ENCODE measurements at places on chromosomes 16 and 17.

GRCh38 chr17:59527325-59527917 is 38.0 kb upstream of the DHX40 start:
- no peak for DNase-seq

DNA sequence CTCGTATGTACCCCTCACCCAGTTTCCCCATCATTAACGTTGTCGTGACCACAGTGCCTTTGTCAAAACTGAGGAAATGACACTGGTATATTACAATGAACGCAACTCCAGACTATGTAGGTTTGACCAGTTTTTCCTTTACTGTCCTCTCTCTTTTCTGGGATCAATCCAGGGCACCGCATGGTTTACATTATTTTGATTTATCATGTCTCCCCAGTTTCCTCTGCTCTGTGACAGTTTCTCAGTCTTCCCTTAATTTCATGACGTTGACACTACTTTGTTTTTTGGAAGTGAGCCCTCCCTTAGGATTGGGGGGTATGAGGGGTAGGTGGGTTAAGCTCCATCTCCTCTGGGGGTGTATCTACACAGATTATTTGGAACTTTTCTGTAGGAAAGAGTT is 76.1 kb upstream of the LGALS9 start:
- no peak for DNase-seq

GRCh38 chr16:89172171-89172527 is 601 bp downstream of the CDH15 start:
- no peak for DNase-seq

- no peak for DNase-seq
These were observed 68.1 kb downstream of the COG7 start for GRCh38 chr16:23384878-23385277.

DNA sequence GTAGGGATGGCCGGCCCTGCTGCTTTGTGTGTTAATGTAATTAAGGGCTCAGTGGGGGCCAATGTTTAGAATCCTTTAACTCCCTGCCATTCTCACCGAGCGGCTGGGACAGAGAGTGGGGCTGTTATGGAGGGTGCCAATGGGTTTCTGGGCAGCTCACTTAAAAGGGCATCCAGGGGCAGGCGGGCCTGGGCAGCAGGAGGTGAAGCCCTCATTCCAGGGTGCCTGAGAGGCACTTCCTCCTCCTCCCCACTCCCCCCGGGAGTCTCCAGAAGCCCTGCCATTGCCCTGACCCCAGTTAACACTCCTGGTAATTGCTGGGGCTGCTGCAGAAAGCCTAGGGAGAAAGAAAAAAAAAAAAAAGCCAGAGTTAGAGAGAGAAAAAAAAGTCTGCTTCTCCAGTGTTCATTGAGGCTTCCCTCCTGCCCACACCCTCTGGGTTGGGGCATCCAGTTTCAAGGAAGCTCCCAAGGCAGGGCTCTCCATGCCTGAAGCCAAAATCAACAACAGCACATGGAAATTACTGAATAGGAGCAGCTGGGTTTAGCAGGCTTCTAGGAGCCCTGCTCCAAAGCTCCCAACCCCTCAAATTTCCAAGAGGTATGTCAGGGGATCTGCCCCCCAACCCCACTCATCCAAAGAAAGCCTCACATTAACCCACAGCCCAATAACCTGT is 28.0 kb downstream of the CUEDC1 start:
- no peak for DNase-seq

DNA sequence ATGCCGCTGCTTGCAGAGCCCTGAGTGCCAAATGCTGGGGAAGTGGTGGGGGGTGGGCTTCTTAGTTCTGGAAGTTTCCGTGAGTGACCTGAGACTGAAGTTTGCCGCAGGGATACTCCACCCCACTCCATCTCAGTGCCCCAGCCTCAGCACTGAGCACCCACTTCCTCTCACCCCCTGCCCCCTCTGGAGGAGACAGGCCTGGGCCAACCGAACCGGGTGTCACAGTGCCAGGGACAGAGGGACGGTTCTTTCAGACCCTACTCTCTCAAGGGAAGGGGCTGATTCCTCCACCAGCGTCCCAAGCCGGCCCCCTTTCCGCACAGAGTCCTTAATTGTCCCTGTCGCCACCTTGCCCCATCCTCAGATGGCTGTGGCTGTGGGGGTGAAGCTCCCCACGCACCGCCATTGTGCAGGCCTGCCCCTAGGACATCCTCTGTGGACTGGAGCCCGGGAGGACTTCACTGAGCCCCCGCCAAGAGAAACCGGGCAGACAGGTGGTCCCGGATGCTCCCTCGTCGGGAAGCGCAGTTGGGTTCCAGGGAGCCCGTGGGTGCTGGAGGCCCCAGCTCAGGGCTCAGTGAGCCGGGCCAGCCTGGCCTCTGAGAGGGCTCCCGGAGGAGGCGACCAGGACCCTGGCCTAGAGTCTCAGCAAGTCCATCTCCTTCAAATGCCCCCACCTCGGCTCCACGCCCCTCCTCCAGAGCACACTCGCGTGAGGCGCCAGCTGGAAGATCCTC is 1.6 kb upstream of the KREMEN2 start:
- DNase-seq, result no peak

DNA sequence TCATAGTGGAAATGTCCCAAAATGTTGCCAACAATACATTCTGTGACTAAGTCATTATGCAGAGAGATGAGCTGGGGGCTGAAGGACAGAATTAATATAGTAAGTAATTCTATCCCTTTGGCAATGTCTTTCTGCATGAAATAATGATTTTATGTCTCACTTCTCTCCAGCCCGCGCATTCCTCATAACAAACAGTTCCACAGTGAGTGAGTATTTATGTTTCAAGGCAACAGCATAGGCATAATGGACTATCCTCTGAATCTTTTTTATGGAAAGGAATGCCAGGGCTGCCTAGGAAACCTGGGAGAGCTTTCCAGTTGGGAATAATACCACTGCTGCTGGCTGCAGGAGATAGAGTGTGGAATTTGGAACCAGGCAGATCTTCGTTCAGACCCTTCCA is 477.7 kb downstream of the HS3ST4 start:
- no peak for DNase-seq

GRCh38 chr17:5035315-5035714 is at the start of gene SLC52A1:
Gene SLC52A1 (minus strand): TSS chr17:5035426. CDS start chr17:5034606, 820 bp downstream.
- DNase-seq, result no peak

GRCh38 chr17:32755045-32755805 is 121.7 kb downstream of the MYO1D start:
- no peak for DNase-seq

DNA sequence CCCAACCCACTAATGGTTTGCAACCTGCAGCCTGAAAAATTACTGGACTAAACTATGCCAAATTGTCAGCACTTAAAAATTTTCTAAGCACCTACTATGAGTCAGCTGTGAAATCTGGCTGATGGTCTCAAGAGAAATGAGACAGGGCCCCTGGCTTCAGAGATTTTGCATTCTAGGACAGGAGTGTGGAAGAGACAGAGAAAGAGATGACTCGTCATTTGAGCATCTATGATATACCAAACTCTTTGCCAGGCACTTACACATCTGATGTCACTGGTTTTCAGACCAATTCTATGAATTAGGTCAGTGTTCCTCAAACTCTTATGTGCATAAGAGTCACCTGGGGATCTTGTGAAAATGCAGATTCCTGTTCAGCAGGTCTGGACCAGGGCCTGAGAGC is 44.4 kb downstream of the CLEC19A start:
- DNase-seq, result no peak

DNA sequence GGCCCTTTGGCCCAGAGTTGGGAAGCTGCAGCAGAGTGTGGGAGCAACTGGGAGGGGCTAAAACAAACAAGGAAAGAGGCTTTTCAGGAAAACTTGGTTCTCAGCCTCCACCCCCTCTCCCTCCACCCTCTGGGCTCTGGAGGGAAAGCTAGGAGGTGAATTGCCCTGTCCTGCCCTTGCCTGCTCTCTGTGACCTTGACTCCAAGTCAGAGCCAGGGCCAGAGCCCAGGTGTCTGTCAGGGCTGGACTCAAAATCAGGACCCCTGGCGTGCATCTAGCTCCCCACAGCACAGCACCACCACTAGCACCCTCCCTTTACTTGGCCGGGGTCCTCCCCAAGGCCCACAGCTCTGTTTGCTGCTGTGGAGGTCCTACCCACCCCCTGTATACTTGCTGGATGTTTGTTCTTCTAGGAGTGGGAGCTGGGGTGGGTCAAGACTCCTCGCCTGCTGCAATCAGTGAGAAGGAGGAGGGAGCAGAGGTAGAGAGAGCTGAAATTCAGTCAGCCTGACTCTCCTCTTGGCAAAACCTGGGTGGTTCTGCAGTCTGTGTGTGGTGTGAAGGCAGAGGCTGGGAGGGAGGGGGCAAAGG is 2.8 kb upstream of the NR1D1 start:
- no peak for DNase-seq

GRCh38 chr16:73071131-73071940 is 23.4 kb upstream of the ZFHX3 start:
- DNase-seq, result no peak

DNA sequence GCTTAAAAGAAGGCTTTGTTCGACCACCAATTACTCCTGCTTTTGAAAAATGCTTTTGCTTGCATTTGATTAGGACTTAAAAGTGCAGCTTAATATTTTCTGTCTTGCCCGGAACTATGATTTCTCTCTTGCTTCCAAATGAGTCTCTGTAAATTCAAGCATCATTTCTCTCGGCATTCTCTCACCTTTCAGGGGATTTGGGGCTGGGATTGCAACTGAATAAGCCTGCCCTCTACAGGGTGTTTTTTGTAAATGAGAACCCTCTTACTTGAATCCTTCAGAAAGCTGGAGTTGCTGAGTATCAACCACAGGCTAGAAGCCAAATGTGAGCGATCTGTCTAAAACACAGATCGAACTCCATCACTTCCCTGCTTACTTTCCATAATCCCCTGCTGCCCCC is 234.6 kb downstream of the TMEM114 start:
- no peak for DNase-seq

- DNase-seq, result no peak
These were observed 648.9 kb downstream of the WWOX start for GRCh38 chr16:78748220-78748929.

GRCh38 chr16:11660565-11660964 is 7.7 kb upstream of the SNN start:
- no peak for DNase-seq

GRCh38 chr17:77246110-77247047 is 105.6 kb downstream of the SEC14L1 start:
- DNase-seq, result no peak

DNA sequence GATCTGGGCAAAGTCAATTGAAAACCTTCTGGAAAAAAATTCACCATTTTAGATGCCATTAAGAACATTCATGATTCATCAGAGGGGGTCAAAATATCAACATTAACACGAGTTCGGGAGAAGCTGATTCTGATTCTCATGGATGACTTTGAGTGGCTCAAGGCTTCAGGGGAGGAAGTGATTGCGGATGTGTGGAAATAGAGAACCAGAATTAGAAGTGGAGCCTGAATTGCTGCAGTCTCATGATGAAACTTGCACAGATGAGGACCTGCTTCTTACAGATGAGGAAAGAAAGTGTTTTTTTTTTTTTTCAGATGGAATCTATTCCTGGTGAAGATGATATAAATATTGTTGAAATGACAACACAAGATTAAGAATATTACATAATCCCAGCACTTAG is 12.9 kb downstream of the ITGAX start:
- peak; percentile 40 for DNase-seq

- DNase-seq, result no peak
These were observed 66.6 kb downstream of the ABCC12 start for GRCh38 chr16:48089053-48089792.

DNA sequence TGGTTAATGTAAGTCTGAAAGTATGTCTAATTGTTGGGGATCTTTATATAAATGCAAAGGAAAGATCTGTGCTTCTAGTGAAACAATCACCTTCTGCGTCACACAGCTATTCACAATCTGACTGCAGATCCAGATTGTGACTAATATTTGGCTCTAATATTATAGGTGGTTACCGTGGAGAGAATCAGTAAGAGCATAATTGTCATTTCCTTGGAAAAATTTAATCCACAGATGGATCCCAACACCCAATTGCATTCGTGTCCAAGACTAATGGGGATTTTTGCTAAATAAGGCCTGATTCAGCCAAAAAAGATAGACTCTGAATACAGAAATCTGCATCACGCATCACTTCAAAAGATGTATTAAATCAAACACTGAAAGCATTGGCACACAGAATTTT is 2.7 kb upstream of the KCNJ2 start:
- no peak for DNase-seq

DNA sequence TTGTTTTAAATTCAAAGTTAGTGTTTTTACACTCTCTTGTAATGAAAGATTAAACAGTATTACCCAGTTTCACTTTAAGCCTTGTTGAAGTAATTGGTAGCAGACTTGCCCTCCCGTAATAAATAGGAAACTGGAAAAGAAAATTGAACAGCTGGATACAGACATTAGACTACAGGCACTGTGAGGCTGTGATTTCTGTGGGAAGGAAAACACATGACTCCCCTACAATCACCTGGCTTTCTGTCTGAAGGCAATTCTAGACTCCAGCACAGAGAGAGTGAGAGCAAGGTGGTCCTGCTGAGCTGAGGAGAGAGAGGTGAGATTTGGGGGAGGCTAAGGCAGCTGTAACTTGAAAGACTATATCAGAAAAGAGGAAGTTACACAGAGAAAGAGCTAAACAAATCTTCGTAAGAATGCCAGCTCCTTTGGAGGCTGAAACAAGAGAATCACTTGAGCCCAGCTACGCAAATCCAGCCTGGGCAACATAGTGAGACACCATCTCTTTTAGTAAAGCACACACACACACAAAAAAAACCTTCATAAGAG is 57.8 kb upstream of the CDYL2 start:
- DNase-seq, result no peak

GRCh38 chr16:1920727-1921171 is 2.5 kb upstream of the HS3ST6 start:
- no peak for DNase-seq

DNA sequence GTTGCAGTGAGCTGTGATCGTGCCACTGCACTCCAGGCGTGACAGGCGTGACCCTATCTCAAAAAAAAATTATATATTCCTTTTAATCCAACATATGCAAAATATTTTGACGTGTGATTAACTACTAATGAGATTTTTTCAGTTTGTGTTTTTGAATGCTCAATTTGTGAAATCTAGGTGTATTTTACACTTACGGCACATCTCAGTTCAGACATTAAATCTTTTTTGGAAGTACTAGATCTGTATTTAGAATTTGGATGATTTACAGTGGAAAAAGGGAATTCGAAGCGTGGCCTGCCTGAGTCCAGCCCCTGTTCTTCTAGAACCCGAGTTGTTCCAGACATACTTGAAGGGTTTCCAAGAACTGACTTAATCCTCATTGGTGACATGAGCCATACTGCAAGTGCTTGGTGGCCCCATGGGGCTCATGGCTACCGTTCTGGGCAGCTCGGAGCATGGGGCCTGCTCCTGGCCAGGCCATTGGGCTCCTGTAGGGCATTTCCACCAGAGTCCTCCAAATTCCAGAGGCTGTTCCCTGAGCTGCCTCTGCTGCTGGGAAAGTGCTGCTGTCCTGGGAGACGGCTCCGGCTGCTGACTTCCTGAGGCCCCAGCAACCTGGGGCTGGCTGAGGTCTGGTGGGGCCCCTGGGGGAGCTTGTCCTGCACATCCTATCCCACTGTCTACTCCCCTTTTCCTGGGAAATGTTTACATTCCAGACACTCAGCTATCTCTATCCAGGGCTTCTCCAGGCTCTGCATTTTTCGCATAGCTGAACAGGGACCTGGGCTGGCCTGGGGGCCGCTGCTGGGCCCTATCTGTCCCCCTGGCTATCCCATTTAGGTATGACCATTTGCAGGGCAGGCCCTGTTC is 27.2 kb downstream of the LLGL2 start:
- no peak for DNase-seq

All from CD4-positive, alpha-beta T cell treated with Interferon gamma for 1 hour (primary cell).